ENCODE measurements at places on chromosomes 4 and X. TPM values are rescaled to one million over a fixed set of nuclear protein-coding genes. Genes with fewer than 3 reads are reported as not detected.

RS1 gene
- not detected for total RNA-seq

DNA sequence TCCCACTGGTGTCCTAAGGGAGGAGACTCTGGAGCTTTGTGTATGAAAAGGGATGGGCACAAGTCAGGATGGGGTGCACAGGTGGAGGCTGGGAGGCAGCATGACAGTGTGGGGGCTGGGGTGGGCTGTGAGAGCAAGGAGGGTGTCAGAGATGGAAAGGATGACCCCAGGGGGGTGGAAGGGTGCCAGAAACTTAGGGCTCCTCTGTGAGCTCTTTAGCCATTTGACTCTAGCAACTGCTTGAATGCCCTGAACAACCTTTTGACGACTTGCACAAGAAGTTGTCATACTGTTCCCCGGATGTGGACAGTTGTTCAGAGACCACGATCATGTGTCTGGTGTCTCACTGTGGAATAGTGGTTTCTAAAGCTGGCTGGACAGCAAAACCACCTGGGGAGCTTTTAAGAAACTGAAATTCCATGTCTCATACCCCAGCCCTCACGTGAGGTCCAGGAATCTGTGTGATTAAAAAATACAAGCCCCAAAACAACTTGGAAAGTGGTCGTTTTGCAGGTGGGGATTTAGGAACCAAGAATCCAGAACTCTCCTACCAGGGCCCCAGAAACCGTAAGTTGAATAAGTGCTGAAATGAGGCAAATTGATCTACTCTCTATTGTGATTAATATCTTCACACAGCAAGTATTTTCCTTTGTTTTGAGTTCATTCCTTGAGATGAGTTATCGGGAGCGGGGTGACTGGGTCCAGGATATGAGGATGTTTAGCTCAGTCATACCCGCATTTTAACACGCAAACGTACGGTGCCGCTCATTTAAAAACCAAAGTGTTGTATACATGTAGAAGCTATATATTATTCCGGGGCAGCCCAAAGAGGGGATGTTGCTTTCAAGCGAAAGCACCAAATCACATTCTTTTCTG is 3.4 kb downstream of the RHOH start:
- H3K36me3 ChIP-seq: peaks cover 79% of the 10 kb centered on the region
- no peaks in the 10 kb centered on the region for H3K27me3 ChIP-seq
- peak overlapping the region; percentile 93 for H3K4me3 ChIP-seq
- peaks cover 39% of the 10 kb centered on the region for H3K4me1 ChIP-seq
- peak; percentile 91 for DNase-seq
- H3K27ac ChIP-seq: peak overlapping the region; percentile 98

DNA sequence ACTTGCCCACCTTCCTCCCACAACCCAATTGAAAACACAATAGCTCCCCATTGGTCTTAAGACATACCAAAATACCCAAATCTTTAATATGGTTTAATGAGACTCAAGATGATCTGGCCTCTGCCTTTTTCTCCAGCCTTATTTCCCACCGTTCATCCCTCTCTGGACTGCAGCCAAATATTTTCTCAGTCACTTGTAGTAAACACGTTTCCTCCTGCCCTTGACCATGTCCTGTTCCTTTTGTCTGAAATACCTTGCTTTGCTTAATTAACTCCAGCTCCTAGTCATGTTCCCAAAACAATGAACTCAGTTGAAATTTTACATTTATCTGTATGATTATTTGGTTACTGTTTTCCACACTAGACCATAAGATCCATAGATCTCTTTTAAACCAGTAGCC is 8.4 kb upstream of the NUP54 start:
- no peaks in the 10 kb centered on the region for H3K36me3 ChIP-seq
- H3K27ac ChIP-seq: no peak overlapping the region
- no peak overlapping the region for H3K4me3 ChIP-seq
- DNase-seq: no peak

- H3K27ac ChIP-seq: peak overlapping the region; percentile 96
- H3K27me3 ChIP-seq: no peaks in the 10 kb centered on the region
- H3K4me3 ChIP-seq: peak overlapping the region; percentile 67
- peak; percentile 45 for DNase-seq
These were observed 55.3 kb downstream of the TMEM131L start for GRCh38 chr4:153521478-153521877.

NKX1-1 gene
- not detected for total RNA-seq

FATE1 gene
- not detected for total RNA-seq

GRCh38 chr4:109931318-109931717 is 18.6 kb downstream of the EGF start:
- no peak overlapping the region for H3K27ac ChIP-seq
- H3K4me1 ChIP-seq: no peaks in the 10 kb centered on the region
- no peak overlapping the region for H3K4me3 ChIP-seq
- H3K36me3 ChIP-seq: no peaks in the 10 kb centered on the region

DNA sequence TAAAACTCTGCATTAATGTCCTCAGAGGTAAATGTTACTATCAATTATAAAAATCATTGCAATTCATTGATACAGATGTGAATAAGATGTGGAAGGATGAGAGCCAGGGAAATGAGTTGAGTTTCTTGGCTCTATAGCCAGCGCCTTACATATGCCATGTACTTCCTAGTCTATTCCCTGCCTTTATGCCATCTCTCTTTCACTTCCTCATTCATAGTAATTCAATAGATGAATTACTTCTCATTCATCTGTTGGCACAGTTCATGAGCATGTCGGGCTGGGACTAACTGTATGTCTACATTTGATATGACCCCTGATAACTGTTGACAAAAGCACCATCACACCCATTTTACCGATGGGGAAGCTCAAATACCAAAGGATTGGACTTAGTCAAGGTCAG is 55.7 kb downstream of the LNX1 start:
- peaks cover 17% of the 10 kb centered on the region for H3K27me3 ChIP-seq
- no peak for DNase-seq
- H3K27ac ChIP-seq: no peak overlapping the region
- no peaks in the 10 kb centered on the region for H3K36me3 ChIP-seq
- H3K4me3 ChIP-seq: no peak overlapping the region
